ENCODE measurements at places on chromosomes 6 and 20.

DNA sequence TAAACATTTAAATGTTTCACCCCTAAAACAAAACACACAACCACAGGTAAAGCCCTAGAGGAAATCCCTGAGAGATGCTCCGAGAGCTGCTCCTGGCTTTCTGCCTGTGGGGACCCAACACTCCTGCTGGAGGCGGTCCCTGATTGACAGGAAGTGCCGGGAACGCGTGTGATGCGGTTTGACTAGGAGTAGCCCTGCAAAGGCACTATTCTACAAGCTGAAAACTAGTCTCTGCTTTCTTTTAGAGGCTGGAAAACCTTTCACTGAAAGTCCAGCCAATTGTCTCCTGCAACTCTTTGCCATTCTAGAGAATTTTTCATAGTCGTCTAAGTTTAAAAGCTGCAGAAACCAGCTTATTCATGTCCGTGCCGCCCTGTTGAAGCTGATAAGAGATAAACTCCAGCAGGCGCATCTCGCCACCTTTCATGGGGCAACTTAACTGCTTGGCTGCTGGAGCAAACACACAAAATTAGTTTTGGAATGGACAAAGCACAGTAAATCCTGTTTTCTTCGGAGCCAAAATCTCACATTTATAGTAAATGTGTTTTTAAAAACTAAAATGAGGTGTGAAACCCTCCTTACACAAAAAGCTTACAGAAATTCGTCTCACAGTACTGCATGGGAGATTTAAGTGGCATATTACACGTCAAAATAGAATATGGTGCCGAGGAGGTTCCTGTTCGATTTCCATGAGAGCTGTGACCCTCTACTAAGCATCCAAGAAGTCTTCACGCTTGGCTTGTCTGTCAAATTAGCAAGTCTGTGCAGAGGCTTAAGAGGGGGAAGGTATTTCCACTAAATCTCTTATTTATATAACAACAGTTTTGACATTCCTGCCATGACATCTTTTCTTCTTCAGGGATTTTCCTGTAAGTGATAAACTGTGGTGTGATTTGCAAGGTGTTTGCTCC is 46.9 kb downstream of the DACT2 start:
- no peak for DNase-seq

DNA sequence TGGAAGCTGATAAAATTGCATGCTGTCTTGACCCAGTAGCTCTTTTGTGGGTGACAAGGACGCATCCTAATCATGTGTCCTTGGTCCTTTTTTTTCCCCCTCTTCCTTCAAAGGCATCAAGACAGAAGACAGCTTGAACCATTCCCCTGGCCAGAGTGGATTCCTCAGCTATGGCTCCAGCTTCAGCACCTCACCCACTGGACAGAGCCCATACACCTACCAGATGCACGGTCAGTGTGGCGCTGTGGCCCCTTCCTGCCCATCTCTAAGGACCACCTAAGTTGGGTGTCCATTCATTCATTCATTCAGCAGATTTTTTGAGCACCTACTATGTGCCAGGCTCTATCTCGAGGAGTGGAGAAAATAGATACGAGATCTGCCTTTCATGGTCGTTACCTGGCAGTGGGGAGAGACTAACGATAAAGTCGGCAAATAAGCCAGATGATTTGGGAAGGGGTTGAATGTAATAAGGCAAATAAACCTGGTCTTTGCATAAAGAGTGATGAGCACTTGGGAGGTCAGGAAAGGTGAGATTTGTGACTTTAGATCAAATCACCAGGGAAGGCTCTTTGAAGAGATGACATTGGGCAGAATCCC is 121.5 kb downstream of the EYA2 start:
- DNase-seq = no peak

- no peak for DNase-seq
Measured at GRCh38 chr6:136072691-136073090, 177.4 kb downstream of the MTFR2 start.

GRCh38 chr6:55089325-55089724 is 85.0 kb upstream of the HCRTR2 start:
- DNase-seq = no peak

DNA sequence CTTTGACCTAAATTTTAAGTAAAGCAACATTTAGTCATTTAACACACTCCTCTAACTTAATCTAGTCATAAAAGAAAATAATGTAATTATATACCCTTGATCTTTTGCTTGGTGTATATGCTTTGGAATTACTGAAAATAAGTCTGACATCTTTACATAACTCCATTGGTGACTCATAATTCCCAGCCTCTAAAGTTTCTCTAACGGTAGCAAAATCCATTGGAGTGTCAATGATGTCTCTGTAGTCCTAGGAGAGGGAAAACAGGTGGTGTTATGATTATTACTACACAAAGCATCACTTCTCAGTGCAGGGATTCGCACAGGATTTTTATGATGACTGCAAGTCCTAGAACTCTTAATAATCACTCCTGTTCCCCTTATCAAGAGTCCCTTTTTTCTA is 80.2 kb downstream of the IRAK1BP1 start:
- no peak for DNase-seq

DNA sequence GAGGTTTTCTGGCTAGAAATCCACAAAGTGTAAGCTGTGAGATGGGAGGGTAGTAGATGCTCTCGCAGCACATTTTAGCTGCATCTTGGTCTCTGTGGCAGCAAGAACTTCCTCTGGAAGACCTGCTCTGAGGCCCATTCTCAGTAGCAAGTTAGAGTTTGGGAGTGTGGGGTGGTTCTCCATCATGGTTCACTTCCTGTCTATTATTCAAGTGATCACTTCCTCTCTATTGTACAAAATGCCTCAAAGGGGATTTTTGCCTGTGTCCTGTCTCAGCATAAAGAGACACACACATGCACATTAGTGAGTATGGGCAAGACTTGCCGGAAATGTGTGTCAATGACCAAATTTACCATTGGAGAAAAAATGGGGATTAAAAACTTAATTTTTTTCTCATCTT is 42.5 kb downstream of the LYRM2 start:
- peak; percentile 77 for DNase-seq

DNA sequence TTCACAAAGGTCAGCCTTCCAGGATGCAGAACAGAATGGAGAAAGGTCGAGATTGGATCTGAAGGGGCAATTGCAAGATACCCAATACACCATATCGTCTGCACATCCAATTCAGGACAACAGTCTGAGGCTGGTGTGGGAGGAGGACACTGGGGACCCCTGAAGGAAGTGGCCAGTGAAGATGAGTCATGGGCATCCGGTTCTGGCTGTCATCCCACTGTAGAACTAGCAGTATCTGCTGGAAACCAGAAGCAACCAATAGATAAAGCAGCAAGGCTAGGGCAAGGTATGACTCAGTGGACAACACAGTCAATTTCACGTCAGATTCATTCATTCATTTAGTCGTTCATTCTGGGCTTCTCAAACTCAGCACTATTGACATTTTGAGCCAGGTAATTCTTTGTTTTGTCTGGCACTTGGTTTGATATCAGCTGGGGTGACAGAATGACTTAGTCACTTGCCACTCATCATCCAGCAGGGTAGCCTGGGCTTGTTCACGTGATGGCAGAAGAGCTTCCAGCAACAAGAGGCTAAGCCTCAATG is 30.3 kb upstream of the SHLD1 start:
- no peak for DNase-seq

GRCh38 chr6:166687070-166687878 is 60.2 kb upstream of the RPS6KA2 start:
- no peak for DNase-seq

- DNase-seq = no peak
Measured at GRCh38 chr20:14764511-14765369, 427.3 kb upstream of the FLRT3 start.

- DNase-seq = peak; percentile 87
Measured at GRCh38 chr6:32885698-32886286, 31.8 kb downstream of the PSMB9 start.

- no peak for DNase-seq
Measured at GRCh38 chr20:10478205-10478604, 43.1 kb downstream of the SLX4IP start.

- no peak for DNase-seq
Measured at GRCh38 chr6:117776441-117776840, 101.2 kb downstream of the NUS1 start.

- DNase-seq = no peak
Measured at GRCh38 chr20:37463726-37464494, 57.1 kb upstream of the NNAT start.

DNA sequence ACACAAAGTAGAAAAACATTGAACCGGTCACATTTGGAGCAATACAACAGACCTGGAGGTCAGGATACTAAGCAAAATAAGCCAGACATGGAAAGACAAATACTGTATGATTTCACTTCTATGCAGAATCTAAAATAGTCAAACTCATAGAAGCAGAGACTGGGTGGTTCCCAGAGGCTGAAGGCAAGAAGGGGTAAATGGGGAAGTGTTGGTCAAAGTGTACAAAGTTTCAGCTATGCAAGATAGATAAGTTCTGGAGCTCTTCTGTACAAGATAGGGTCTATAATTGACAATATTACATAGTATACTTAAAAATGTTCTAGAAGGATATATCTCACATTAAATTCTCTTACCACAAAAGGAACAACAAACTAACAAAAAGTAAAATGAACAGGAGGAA is 70.3 kb downstream of the TMEM244 start:
- DNase-seq = no peak

- DNase-seq = no peak
Measured at GRCh38 chr6:37304766-37305165, 46.8 kb upstream of the TMEM217 start.

- DNase-seq = no peak
Measured at GRCh38 chr6:137808836-137809315, 58.2 kb upstream of the TNFAIP3 start.
